Stimulated activated CD4-positive, alpha-beta T cell treated with anti-CD3 and anti-CD28 coated beads, Interleukin-4, amount 100 ng/mL, for 4 hours (primary cell): ENCODE measurements at places on chromosomes 6 and 20.

DNA sequence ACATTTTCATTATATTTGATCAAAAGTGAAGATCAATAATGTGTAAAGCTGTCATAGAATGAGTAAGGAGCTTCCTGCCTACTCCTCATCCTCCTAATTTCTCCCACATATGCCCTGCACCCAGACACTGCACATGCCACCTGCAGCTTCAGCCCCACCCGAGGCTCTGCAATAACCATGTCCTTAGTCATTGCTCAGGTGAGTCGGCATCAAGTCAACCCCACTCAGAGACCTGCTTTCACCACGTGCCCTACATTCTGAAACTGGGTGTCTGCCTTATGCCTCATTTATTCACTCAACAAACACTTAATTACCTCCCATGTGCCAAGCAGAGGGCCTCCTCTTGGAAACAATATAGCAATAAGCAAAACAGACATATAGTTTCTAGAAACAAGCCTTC lies 15.4 kb upstream of the TNFAIP3 start:
- peak; percentile 35 for DNase-seq

DNA sequence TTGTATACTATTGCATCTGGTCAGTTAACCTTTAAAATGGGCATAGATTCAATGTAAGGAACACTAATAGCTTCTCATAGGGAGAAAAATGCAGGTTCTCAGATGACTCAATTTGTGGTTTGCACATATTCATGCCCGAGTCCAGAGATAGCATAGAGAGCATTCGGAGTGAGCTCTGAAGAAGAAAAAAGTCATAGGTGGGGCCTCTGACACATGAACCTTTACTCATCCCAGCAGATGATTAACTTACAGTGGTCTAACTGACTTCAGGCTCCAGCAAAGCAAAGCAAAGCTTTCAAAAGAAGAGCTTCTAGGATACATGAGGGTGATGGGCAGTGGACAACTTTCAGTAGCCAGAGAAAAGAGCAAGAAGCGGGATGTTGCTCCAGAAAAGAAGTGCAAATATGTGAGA lies 55.3 kb upstream of the BTN3A2 start:
- DNase-seq, result no peak

DNA sequence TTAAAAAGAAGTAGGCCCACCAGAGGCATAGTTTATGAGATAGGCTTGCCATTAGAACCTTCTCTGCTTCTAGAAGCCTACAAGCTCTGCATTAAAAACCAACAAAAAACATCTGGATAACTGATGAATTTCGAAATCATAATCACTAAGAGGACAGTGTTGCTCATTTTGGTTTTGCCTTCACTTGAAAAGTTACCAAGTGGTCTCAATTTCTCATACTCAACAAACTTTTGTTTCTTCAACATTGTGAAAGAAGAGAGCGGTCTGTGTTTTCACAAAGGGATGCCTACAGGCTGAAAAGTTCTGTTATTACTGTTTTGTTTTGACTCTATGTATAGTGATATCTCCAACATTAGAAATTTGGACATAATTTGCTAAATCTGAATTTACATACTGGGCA lies 98.9 kb downstream of the PDSS2 start:
- DNase-seq, result no peak

- no peak for DNase-seq
These were observed 2.0 kb downstream of the FLOT1 start for GRCh38 chr6:30740540-30740870.

GRCh38 chr20:11174861-11175260 lies 501.1 kb upstream of the JAG1 start:
- no peak for DNase-seq

- no peak for DNase-seq
These were observed 153.5 kb downstream of the ZMYND8 start for GRCh38 chr20:47202733-47203667.

DNA sequence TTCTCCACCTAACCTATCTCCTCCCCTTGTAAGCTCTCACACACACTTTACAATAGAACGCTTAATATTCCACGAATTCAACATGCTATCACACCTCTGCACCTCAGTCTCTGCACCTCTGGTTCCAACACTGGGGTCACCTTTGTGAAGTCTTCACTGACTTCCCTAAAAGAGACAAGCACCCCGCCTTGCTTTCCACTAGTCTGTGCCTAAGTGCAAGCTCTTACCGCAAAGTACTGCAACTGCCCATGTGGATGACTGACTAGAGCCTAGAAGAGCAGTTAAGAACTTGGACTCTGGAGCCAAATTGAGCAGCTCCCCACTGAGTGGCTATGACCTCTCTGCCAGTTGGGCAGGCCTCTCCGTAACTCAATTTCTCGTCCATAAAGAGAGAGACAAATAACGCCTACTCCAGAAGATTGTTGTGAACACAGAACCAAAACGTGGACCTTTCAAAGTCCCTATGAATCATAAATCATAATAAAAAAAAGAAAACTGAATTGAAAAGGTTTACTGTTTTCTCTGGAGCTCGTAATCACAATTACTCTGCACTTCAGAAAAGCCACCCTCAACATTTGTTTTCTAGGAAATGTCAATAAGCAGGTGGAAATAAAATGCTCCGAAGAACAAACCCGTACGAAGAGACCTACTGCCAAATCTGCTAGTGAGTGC lies 1.2 kb downstream of the IFNGR1 start:
- DNase-seq, result no peak

- DNase-seq, result no peak
These were observed 21.9 kb downstream of the PYGB start for GRCh38 chr20:25269833-25270170.

DNA sequence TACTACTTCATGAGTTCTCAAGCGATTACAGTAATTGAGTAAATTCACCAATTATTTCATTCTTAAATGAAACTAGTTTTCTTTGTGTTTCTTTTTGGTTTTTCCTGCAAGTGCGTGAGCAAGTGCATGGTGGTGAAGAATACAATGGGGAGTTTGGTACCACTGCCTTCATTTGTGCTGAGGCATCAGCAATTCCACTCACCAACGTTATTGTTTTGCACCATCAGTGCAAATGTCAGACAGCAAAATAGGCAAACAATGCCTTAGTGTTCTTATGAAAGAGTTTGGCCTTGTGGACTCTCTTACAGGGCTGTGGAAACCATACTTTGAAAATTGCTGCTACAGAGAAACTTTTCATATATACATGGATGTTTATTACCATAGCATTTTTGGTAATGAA lies 8.2 kb downstream of the CDH26 start:
- DNase-seq, result no peak

DNA sequence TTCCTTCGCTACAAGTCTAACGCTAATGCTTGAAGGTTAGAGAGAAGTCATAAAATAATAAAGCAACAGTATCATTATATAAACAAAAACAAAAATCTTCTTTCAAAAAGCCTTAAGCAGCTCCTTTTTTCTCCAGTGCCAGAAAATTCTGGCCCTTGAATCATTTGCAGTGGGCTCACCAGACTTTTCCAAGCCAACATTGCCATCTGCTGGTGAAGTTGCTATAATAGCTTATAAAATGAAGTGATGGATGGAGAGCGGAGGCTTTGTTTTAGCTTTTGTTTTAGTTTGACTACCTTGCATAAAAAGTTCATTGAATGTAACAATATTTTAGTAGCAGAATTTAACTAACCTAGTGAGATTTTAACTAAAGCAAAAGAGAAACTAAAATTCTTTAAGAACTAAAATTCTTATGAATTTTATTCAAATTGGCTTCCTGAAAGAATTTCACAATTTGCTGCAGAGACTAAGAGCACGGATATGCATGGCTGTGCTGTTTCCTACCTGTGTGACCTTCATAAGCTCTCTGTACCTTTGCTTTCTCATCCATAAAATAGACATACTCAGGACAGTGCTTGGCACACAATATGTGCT lies 44.8 kb upstream of the SLC2A12 start:
- peak; percentile 41 for DNase-seq
